ENCODE measurements at places on chromosomes 3 and 15.

GRCh38 chr3:175601521-175601920, 742.4 kb downstream of the NAALADL2 start:
- no peak for DNase-seq

GRCh38 chr3:185976977-185977678, 39.3 kb upstream of the TRA2B start:
- DNase-seq: peak; percentile 76

DNA sequence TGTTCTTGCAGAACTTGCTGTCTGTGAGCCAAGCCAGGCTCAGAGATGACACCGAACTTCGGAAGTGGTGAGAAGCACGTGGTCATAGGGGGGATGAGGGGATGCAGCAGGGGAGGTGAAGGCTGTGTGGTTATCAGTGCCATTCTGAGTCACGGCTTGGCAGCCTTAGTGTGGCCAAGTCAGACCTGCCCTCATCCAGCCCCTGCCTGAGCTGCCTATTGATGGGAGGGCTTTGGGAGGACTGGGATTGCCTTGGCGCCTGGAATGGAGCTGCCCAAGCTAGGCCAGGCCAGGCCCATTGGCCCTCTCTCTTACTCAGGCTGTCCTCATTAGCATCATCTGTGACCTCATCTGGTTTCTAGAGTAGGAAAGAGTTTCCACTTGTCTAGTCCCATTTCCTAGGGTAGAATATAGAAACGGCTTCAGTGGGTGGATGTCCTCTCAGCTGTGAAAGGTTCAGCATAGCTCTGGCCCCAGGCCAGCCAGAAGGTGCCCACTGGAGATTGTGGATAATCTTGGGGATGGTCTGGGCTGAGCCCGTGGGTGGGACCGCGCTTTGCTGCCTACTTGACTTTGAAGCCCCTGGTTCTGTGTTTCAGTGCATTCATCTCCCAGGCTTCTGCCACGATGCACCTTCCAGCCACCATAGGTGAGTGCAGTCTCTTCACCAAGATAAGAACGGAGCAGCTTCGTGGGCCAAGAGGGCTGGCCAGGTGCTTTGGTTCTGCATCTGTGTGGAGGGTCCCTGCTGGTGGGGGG, 7.2 kb downstream of the FAH start:
- DNase-seq: peak; percentile 55

DNA sequence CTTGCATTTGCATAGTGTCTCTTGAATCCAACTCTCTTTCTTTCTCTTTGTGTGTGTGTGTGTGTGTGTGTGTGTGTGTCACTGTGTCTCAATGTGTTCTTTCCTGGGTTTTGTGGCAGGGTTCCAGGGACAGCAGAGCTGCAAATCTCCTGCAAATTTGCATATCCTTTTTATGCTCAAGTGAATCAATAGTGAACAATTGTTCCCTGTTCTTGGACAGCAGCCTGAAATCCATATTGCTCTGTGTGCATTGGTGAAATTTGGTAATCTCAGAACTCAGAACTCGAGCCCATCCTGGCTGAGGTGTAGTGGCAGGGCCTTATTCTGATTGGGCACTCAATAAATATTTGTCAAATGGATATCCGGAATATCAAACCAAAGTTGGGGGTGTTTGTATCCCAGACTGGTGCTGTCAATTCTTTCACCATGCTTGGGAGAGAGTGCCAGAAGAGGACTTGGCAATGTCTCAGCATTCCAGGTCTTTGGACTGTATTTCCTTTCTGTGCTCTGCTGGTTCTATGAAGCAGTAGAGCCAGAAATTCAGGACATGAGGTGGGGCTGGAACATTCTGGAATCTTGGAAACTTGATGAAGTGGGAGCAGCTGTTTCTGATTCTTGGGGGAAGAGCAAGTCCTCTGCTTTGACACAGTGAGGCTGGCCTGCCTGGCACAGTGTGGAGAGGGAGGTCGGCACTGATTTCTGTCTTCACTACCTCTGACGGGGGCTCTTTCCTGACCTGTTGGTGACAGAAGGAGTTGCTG, 380.6 kb upstream of the C2CD4B start:
- peak; percentile 58 for DNase-seq

DNA sequence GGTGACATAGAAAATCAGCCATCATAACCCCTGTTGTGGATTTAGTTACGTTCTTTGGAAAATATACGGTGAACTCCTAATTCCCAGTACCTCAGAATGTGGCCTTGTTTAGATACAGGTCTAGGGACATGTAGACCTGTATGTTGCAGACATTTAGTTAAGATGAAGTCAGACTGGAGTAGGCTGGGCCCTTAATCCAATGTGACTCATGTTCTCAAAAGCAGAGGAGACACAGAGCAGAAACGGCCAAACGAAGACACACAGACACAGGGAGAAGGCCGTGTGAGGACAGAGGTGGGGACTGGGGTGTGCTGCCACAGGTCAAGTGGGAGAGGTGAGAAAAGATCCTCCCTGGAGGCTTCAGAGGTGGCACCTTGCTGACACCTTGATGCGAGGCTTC, 119.0 kb upstream of the PROK2 start:
- DNase-seq: peak; percentile 31

DNA sequence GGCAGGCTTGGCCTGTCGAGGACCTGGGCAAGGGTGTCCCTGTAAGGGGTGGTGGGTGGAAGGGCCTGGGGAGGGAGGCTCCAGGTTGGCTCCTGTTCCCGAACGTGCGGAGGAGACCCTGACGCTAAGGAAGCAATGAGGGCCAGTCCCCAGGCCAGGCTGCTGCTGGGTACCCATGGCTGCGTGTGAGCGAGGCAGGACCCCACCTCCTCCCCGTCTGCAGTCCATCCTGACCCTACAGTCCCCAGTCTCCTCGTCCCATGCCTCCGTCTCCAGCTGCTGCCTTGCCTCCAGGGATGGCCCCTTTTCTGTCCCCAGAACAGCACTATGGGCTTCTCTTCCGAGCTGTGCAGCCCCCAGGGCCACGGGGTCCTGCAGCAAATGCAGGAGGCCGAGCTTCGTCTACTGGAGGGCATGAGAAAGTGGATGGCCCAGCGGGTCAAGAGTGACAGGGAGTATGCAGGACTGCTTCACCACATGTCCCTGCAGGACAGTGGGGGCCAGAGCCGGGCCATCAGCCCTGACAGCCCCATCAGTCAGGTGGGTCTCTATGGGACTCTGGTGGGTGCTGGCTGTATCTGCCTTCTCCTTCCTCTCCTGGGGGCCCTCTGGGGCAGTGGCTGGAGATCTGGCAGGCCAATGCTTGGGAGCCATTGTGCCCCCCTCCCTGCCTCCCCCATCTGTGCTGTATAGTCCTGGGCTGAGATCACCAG, 571 bp downstream of the FES start:
- no peak for DNase-seq

GRCh38 chr3:46395210-46395661, 11.6 kb downstream of the CCR5AS start:
- DNase-seq: peak; percentile 45

DNA sequence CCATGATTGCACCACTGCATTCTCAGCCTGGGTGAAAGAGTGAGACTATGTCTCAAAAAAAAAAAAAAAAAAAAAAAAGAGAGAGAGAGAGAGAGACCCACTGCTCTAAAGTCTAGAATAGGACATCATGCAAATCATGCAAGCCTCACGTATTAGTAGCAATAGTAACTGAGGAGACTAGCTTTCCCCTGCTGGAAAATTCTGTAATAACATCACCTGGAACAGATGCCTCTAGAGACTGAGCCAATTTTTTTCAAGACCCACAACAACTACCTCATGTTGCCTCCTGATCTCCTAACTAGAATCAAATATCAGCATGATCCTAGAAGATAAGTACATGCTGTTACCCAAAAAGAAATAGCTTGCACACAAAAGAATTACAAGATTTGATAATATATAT, 461.9 kb downstream of the AGBL1 start:
- DNase-seq: no peak

DNA sequence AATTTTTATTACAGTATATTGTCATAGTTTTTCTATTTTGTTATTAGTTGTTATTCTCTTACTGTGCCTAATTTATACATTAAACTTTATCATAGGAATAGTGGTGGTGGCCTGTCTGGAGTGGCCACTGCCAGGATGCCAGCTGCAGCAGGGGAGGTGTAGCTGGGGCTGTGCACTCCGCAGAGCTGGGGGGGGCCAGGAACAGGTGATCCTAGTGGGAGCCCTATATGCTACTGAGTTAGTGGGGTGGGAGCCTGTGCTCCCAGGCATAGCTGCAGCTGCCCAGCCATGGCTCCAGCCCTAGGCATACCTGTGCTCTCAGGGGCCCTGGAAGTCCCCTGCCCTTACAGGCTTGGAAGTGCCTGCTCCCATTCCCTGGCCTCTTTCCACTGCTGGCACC, 638.1 kb upstream of the KCNMB2 start:
- no peak for DNase-seq

GRCh38 chr3:193295985-193296384, 55.0 kb downstream of the PLAAT1 start:
- DNase-seq: no peak

GRCh38 chr3:135240426-135240825, 445.4 kb downstream of the EPHB1 start:
- DNase-seq: no peak

- DNase-seq: peak; percentile 59
Measured at GRCh38 chr3:124034016-124034843, 42.3 kb upstream of the ROPN1 start.

GRCh38 chr15:50353251-50353974, 1.6 kb downstream of the GABPB1 start:
- peak; percentile 92 for DNase-seq

- DNase-seq: no peak
Measured at GRCh38 chr15:71777216-71777943, 33.0 kb upstream of the NR2E3 start.

GRCh38 chr3:192091831-192092230, 630.9 kb downstream of the PYDC2 start:
- no peak for DNase-seq

DNA sequence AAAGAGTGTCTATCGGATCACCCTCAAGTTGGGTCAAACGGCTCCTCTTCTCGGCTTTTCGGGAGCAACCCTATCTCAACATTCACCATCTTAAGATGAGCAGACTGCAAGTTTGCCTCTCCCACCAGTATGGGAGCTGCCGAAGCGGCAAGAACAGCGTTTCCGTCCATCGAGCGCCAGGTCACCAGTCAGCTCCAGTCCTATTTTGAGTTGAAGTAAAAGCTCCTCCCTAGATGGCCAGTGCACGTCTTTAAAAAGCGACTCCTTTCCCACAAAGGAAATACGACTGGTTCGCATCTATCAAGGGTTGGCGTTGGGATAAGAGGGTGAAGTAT, 369 bp upstream of the U2SURP start:
- DNase-seq: no peak

GRCh38 chr3:70631716-70632307, 319.4 kb upstream of the MDFIC2 start:
- no peak for DNase-seq

- no peak for DNase-seq
Measured at GRCh38 chr3:48415251-48415953, 14.5 kb downstream of the PLXNB1 start.

GRCh38 chr3:70737666-70738290, 425.3 kb upstream of the MDFIC2 start:
- no peak for DNase-seq

Measured in GM23248 (cell line).